ENCODE measurements at places on chromosomes 13 and 19. TPM values are rescaled to one million over a fixed set of nuclear protein-coding genes. Genes with fewer than 3 reads are reported as not detected.

ASPDH gene
- not detected for total RNA-seq

DNA sequence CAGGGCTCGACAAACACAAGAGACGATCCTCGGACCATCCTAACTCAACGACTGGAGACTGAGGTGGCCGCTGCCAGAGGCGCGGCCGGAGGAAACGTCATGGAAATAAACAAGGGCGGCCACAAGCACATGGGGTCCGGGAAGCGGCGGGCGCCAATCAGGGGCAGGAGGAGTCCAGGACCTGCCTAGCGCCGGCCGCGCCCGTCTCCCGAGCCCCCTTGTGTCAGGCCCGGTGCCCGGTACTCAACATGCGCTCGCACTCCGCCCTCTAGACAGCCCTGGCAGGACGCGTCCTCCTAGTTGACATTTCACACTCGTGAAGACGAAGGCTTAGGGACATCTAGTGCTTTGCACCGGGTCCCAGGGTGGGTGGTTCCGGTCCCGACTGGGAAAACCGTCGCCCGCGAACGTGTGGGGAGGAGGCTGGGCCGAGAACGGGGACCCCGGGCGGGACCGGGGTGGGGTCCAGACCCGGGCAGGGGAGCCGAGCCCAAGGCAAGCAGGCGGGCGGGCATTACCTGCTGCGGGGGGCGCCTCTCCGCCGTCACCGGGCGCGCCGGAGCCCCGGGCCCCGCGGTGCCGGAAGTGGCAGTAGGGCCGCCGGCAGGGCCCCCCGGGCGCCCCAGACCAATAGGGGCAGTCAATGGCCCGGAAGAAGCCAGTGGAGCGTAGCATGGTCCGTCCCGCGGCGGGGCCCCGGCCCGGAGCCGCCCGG is 442 bp downstream of the REXO1 start:
- no peak for DNase-seq

POGLUT2 gene
- 7.5 TPM for total RNA-seq

DNA sequence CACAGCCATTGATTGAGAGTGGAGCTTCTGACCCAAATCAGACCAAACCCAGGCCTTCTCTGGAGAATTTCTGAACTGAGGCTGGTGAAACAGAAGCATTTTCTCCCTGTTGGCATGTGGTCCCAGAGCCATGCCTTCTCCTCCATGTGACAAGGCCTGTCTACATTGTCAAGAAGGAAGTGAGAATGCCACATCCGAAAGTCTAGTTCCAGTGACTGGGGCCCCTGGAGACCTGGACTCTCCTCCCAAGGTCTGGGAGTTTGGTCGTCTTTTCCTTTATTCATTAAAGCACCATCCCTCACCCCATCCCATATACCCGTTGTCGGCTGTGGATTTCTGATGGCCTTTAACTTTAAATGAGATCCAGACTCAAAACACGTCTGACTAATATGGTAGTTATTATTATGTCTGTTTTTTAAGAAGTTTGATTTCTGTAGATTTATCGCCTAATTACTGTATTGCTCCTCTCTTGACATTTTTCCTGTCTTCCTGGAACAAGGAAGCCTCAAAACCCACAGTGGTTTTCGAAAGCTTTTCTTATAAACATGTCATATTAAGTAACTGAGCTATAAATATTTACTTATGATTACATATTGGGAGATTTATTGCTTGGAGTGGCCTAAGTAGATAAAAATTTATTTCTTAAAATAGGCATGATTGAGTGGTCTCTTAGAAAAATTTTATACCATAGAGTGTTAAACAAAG is 128.3 kb upstream of the FRY start:
- no peak for DNase-seq

- DNase-seq, result no peak
These were observed 30.2 kb downstream of the CRTC1 start for GRCh38 chr19:18713550-18714117.

CD177 gene
- 13.8 TPM for total RNA-seq

GRCh38 chr13:91054902-91055301 is 292.6 kb upstream of the MIR17HG start:
- DNase-seq, result no peak

GRCh38 chr19:15296353-15296752 is 36.0 kb downstream of the BRD4 start:
- DNase-seq, result no peak

GRCh38 chr19:29172302-29172701 is 40.6 kb downstream of the UQCRFS1 start:
- no peak for DNase-seq

ZNF99 gene
- total RNA-seq, result 0.10 TPM

DNA sequence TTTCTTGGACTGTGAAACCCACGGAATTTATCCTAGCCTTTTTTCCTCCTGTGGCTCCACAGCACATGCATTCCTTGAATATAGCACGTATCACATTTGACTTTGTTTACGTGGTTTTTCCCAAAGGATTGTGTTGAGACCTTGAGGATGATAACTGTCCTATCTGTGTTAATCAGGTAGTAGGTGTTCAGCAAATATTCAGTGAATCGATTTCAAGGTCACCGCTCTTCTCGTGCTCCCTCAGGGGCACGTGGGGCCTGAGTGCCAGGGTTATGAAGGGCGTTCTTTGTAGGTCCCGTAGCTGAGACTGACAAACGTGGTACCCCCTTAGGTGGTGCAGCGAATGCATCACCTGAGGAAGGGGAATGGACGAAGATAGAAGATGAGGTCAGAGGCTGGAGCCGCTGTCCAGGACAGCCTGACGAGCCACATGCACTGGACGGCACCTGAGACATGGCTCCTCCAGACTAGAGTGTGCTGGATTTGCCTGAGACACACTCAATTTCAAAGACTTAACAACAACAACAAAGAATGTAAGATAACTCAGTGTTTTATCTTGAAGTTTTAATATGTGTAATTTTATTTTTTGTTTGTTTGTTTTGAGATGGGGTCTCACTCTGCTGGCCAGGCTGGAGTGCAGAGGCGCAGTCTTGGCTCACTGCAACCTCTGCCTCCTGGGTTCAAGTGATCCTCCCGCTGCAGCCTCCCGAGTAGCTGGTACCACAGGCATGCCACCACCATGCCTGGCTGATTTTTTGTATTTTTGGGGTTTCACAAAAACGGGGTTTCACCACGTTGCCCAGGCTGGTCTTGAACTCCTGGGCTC is 131.2 kb upstream of the RNF113B start:
- DNase-seq, result no peak

- DNase-seq, result no peak
These were observed 3.7 kb upstream of the KRTDAP start for GRCh38 chr19:35493971-35494370.

- DNase-seq, result peak; percentile 78
These were observed 682 bp upstream of the TEAD2 start for GRCh38 chr19:49362929-49363267.

MATK gene
- total RNA-seq, result 9.1 TPM

KLK3 gene
- not detected for total RNA-seq

DNA sequence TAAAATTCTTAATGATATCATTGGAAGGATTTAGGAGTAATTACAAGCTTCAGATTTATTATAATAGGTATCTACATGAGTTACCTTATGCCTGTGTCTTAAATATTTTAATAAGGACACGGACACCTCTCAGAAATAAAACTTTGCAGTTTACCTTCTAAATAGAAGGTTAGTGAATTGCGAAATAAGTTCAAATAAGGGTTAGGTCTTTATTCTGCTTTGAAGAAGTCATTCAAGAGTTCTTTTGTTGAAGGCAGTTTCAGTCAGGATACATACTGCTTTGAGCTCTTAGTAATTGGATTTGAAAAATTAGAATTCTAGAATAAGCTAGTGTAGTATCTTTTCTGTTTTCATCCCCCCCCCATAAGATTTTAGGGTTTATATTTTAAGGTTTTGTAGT is 53.0 kb downstream of the NAA16 start:
- DNase-seq, result no peak

CBY2 gene
- not detected for total RNA-seq

GRCh38 chr19:53991224-53992113 is at the start of gene CACNG6:
CACNG6 (plus strand) TSS chr19:53991637; CDS start chr19:53992878, 1,241 bp downstream.
- DNase-seq, result peak; percentile 36

DNA sequence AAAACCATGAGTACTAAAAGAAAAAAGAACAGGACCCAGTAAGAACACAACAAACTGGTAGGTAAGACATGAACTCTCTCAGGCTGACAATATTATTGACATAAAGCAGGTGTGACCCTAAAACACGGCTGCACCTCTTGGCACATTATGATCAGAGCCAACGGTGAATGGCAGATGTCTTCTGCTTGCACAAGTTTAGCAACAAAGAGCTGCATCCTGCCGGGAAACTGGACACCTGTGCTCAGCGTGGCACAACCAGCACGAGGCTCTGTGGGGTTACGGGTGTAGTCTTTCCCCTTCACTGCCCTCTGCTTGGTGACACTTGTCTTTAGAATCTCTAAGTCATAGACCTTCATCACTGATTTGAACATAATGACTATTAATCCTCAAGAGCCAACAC is 97.9 kb downstream of the DOCK9 start:
- no peak for DNase-seq

- DNase-seq, result peak; percentile 50
These were observed 207.4 kb upstream of the SOX1 start for GRCh38 chr13:111859354-111860230.

CDX2 gene
- total RNA-seq, result not detected

GRCh38 chr13:79796136-79796535 is 315.2 kb downstream of the NDFIP2 start:
- no peak for DNase-seq

PCDH17 gene
- 44.1 TPM for total RNA-seq

- peak; percentile 24 for DNase-seq
These were observed 60.0 kb downstream of the TPT1 start for GRCh38 chr13:45280751-45281634.

FUT3 gene
- 25.2 TPM for total RNA-seq

DNA sequence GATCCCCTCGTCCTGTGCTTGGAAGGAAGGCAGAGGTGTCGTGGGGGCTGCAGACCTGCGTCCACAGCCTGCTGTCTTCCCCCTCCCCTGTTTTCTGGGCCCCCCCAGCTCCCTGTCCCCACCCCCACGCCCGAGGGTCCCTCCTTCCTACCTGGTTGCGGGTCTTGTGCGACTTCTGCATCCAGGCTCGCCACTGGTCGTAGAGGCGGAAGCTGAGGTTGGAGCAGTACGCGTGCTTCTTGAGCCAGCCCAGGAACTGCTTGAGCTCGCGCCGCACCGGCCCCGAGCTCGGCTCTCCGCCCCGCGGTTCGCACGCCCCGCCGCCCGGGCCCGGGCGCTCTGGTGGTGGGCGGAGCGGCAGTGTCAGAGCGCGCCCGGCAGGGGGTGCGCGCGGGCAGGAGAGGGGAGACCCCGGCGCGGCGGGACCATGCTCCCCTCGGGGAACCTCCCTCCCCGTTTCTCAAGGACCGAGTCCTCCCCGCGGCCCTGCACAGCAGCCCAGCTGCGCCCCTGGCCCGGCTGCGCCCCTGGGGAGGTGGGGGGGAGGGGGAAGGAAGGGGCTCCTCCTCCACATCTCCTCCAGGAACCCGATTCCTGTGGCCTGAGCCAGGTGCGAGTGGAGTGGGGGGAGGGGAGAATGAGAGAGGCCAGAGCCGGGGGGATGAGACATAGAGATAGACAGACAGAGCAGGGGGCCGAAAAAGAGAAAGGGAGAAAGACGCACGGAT is 5.7 kb downstream of the REX1BD start:
- peak; percentile 72 for DNase-seq

GRCh38 chr13:31890946-31891345 is 140.6 kb upstream of the FRY start:
- DNase-seq, result no peak

CCDC159 gene
- 32.8 TPM for total RNA-seq

GRCh38 chr13:48233046-48233888 is at the start of gene ITM2B:
ITM2B (plus strand) TSS chr13:48233206; CDS start chr13:48233361, 155 bp downstream.
- peak; percentile 88 for DNase-seq

DNA sequence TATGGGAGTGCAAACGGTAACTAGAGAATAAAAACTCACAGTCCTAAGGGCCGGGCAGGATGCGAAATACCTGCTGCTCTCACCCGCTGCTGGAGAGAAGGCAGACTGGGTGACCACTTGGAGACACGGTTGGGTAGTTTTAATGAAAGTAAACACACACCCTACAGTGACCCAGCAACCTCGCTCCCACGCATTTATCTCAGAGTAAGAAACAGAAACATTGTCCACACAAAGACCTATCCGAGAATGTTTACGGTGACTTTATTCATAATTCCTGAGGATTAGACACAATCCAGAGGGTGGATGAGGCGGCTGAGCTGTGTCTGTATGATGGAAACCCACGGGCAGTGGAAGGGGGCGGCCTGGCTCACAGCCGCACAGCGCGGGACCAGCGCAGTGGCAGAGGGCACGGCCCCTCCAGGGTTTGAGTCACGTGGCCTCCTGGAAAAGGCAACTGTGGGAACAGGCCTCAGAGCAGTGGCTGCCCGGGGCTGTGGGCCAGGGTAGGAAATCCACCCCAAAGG is 73.5 kb upstream of the C13orf46 start:
- no peak for DNase-seq

DNA sequence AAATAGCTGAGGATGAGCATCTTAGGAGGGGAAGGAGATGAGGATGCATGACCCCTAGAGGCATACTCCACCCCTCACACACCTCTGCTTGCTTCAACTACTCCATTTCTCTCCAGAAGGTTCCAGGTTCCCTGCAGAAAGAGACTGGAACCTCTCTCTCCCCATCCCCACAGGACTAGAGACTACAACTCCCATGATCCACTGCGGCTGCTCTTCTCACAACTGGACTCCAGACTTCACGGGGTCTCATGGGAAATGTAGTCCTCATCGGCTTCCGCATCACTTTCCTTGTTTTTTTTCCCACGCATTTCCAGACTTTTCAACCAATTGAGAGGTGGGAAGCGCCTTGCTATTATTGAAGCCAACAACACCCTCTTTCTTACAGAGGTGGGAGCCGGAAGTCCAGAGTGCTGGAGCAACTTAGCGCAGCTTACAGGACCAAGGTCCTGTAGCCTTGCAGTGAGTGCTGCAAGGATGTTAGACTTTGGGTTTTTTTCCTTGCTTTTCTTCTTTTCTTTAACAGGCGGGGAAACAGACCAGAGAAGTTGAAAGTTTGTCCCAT is 13.9 kb upstream of the CACNG6 start:
- peak; percentile 67 for DNase-seq

CYP2B6 gene
- 0.73 TPM for total RNA-seq

All from left lung (tissue), 14 donors.